Muscle of leg (tissue), 16 donors: ENCODE measurements at places on chromosomes 11 and 22. TPM values are rescaled to one million over a fixed set of nuclear protein-coding genes. Genes with fewer than 3 reads are reported as not detected.

The NXPE2 gene
- polyA plus RNA-seq, result 0.16 TPM

The DRD2 gene
- 0.13 TPM for polyA plus RNA-seq

The KCNK7 gene
- polyA plus RNA-seq, result 0.88 TPM

The NRXN2 gene
- 37.3 TPM for polyA plus RNA-seq

The HSPA8 gene
- polyA plus RNA-seq, result 1,686 TPM

GRCh38 chr11:103368145-103368544 lies 258.9 kb downstream of the DYNC2H1 start:
- DNase-seq, result peak; percentile 7

DNA sequence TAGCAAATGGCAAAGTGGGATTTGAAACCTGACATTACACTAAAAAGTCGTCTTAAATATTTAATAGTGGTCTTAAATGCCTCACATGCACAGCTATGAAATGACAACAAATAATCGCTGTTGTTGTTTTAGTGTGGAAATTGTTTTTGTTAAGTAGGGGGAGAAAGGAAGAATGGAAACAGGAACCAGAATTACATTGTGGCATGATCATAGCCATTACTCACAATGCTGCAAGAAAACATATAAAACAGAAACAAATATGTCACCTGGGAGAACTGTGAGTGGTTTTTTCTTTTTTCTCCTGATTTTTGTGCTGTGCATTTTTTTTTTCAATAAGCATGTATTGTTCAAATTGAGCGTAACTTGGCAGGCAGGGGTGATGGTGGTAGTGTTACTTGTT lies 22.9 kb downstream of the FAM76B start:
- no peak for DNase-seq

- no peak for DNase-seq
Observed at GRCh38 chr11:122393209-122393860, 262.2 kb upstream of the UBASH3B start.

DNA sequence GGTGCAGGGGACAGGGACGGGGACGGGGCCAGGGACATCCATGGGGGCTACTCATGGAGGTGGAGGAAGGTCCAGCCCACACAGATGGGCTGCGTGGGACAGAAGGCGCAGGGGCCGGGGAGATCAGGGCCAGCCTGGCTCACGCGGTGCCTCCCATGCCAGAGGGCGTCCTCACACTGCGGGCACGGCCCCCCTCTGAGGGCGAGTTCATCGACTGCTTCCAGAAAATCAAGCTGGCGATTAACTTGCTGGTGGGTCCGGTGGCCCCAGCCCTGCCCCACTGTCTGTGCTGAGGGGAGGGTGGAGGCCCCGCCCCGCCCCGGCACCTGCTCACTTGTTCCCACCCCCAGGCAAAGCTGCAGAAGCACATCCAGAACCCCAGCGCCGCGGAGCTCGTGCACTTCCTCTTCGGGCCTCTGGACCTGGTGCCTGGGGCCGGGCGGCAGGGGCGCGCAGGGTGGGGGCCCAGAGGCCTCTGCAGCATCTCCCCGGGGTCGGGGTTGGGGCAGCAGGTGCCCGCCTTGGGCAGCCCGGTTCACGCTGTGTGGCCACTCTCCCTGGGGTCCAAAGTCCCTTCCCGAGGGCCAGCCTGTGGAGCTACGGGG lies 15.8 kb downstream of the EPS8L2 start:
- DNase-seq, result no peak

- no peak for DNase-seq
Observed at GRCh38 chr22:45231293-45231692, 9.4 kb downstream of the KIAA0930 start.

DNA sequence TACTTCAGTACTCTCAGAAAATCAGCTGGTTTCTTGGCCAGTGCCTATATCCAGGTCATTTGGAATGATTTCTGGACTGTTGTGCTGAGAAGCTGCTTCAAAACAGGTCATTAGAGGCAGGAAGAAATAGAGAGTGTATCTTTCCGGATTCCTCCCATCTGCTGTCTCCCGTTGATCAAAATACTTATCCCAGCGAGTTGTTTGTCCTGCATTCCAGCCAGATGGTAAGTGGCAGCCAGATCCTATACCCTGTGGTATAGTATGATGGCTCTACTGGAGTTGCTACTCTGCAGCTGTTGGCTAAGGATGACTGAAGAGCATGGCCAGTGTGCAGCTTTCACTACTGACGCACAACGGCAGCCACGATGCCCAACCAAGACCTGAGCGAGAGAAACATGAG lies 560.9 kb upstream of the ANO5 start:
- no peak for DNase-seq

DNA sequence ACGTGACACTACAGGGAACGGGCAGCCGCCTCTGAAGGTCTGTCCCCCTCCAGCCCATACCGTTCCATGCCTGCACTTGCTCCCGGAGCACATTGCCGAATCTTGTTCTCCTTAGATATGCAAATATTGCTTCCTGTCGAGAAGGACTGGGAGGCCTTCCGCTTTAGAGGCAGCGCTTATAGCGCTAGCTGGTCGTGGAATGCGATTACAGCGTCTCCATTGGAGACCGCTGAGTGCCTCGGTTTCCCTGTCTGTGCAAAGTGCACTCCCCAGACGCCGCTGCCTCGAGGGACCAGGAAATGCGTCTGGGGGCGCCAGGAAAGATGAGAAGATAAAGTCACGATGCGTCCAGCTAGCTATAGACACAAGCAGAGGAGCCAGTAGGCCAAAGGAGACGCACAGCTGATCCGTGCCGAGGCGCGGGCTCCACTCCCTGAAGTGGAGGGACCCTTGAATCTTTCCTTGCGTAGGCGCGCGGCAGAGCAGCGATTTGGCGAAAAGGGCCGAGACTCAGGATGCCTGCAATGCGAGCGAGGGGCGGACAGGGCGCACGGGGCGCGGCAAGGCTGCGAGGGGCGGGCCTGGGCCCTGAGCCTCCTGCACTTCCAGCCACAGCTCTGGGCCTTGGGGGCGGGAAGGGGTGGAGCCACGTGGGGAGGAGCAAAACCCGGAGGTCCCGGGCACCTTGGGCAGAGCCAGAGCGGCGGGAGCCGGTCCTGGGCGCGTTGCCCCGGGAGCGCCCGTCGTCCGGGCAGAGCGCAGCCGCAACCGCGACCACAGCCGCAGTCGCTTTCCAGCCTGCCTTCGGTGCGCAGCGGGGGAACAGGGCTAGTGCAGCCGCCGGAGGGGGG lies at the start of gene RASSF10:
TSS of gene RASSF10 (plus strand) at position 692 of the 851 bp plus-strand sequence. CDS start 261 bp downstream, outside the sequence.
- peak; percentile 60 for DNase-seq

DNA sequence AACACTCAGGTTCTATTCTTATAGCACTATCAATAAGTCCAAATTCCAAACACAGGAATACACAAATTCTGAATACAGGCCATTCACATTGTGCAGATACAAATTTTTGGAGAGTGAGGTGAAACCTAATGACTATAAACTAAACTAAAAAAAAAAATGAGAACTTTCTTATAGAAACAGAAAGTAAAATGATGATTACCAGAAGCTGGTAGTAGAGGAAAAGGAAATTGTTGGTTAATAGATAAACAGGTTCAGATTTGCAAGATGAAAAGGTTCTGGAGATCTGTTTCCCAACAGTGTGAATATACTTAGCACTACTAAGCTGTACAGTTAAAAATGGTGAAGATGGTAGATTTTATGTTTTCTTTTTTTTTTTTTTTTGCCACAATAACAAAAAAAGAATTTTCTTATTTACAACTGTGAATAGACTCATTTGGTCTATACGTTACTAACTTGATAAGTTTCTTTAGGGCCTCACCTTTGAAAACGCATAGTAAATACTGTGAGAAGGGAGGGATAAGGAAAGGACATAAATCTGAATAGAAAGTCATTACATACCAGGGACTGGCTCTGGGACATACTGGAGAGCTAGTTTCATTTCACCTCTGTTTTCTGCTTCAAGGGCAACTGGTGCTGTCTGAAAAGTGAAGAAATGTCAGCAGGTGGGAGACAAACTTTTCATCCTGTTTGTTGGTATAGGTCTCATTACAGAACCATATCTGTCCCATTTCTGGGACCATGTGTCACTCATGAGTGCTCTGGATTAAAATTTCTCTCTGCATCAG lies 14.2 kb upstream of the CCDC89 start:
- no peak for DNase-seq
